ENCODE measurements at places on chromosomes 6 and 20.
A peak's percentile ranks its signal among the peaks of the same experiment; 100 is the strongest.

- no peak for DNase-seq
These were observed 102.0 kb downstream of the ANKS1A start for GRCh38 chr6:34990971-34991560.

DNA sequence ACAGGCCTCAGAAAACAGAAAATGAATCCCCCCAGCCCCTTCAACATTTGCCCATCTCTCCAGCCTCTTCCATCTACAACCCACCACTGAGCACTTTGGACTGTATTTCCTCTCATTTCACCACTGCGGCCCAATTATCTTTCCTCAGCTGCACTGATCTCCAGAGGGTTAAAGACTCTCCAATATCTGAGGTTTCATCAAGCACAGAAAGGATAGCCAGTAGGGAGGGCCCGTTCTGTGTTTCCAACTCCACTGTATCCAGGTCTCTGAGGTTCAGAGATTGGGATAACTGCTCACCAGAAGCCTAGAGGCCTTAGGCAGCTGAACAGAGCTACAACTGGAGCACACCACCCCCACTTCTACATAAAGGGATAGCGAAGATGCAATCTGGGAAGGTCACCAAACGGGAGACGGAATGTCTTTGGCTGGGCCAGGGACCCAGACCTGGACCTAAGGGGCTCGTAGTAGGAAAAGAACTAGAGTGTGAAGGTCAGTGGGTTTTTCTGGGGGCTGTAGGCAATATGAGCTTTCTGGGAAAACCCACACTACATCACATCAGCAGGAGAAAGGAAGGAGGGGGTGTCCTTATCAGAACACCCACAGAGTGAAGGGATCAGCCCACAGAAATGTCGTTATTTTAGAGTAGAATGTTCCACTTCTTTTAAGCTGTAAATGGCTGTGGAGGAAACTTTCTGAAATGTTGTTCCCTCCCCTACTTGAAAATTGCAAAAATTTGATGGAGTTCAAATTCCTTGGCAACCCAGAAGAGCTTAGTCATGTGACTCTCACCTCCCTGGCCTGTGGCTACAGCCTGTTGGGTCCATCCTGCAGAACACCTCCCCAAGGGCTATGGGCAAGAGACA lies 7.3 kb downstream of the KCNK5 start:
- no peak for DNase-seq

- DNase-seq = peak; percentile 55
These were observed 1.3 kb downstream of the MAN1A1 start for GRCh38 chr6:119348096-119348747.

DNA sequence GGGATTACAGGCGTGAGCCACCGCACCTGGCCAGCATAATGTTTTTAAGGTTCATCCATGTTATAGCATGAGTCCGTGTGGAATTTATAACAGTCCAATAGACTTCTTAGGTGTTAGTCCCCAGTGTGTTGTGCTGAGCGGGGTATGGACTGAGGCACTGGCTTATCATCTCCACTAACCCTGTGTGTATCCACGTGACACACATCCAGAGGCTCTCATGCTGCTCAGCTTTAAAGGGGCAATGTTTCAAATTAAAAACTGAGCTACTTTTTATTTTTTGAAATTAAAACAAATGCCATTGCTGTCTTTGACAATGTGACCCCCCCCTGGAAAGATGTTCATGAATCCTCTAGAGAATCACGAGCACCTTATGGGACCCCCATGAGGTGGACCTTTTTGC lies 54.3 kb upstream of the TRERF1 start:
- DNase-seq = no peak

DNA sequence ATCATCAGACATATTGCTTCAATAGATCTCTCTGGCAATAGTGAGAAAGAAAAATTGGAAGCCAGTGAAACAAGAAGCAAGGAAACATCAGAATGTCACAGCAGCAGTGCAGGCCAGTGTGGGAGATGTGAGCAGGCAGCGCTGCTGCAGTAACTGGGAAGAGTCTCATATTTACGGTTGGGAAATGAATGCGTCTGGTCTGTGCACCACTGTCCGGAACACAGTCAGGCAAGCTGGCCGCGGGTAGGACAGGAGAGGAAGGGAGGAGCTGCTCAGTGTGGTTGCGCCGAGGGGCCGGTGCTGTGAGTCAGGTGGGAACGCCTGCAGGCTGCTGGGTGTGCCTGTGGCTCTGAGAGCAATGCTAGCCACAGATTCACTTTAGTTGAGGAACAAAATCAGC lies 6.4 kb upstream of the PSMG4 start:
- DNase-seq = no peak

- DNase-seq = peak; percentile 21
These were observed 59.2 kb downstream of the TNFAIP3 start for GRCh38 chr6:137926207-137926731.

DNA sequence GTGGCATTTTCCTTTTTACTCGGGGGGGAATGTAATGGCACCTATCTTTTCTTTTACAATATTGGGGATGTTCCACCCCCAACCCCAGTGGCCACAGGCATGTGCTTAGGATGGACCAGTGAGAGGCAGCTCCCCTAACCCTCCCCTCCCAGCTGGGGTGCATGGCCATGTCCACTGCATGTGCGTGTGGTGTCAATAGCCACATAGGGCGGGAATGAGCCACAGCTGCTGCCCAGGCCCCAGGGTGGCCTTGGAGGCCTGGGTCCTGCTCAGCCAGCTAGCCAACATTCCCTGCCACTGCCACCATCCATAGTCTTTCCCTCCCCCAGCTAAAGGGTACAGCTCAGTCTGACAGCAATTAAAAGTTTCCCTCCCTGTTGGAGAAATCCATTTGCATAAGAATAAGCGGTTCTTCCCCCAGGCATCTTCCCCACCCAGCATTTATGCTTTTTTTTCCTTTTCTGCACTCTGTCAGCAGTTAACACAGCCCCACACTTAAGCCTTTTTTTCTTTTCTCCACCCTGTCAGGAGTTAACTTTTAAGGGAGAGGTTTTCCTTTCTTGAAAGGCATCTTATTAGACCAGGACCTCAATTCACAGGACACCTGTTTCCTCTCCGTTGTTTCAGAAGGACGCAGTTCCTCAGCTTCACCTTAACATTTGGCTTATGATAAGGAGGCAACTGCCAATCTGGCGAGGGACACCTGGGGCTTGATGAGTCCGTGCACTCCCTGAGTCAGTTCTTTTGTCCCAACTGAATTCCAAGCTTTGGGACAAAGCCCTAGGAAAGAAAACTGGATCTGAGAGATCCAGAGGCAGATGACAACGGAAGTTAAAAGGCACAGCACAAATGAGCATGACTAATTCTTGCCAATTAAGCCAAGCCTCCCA lies 121.4 kb downstream of the TPBG start:
- DNase-seq = no peak

- DNase-seq = no peak
These were observed 1.6 kb downstream of the ME1 start for GRCh38 chr6:83429269-83429668.

- DNase-seq = no peak
These were observed 112.7 kb downstream of the RPP40 start for GRCh38 chr6:4891141-4891540.

DNA sequence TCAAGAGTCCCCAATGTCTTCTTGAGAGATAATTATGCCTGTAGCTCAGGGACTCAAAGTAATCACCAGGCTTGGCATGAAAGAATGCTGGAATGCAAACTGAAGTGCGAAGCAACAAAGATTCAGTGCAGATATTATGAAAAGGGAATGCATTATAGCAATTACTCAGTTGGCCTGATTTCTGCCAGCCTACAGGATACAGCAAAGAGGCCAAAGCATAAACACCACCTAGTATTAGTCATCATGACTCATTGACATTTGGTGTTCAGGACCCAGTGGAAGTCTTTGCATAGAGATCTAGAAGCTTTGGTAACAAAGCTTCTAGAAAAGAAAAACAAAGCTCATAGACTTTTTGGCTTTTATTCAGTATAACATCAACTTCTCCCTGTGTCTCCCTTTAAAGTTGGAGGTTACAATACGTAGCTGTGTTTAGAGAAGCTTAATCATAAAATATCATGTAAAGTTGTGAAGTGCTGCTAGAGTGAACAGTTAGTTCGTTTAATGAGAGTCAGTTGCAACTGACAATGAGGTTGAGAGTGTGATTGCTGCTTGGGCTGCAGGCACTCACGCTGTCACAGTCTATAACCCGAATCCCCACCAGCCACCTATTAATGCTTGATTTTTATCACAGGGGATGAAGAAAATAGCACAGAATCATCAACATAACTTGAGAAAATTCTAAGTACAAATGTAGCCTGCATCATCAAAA lies 932.7 kb downstream of the TFAP2A start:
- DNase-seq = no peak

- no peak for DNase-seq
These were observed 4.4 kb downstream of the NCOA5 start for GRCh38 chr20:46085179-46085851.

- peak; percentile 26 for DNase-seq
These were observed 42.1 kb downstream of the HLA-DPB1 start for GRCh38 chr6:33117811-33118277.

GRCh38 chr6:1726341-1726768 lies 116.6 kb downstream of the FOXC1 start:
- DNase-seq = no peak

DNA sequence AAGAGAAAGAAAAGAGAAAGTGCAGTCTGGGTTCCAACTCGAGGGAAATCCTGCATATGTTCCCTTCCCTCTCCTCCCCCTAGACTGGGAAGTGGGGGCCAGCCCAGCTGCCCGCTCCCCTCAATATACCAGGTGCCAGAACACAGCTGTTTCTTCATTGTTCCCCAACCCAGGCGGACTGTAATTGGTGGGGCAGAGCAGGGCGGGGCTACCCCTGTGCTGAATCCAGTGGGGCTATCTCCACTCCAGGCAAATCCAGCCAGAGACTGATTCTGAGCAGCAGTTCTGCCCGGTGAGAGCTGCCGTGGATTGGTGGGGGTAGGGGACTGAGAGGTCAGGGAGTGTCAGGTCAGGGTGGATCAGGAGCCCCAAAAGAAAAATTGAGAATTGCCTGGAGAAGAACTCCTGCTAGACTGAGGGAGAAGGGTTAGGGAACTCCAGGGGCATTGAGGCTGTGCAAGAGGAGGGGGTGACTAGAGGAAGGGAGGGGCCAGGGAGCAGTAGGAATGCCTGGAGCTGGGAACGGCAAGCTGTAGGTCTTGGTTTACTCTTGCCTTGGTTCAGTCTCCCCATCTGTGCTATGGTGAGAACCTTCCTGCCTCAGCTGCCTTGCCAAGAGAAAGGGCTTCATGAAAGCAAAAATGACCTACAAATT lies at the start of gene MYMX:
Gene MYMX (plus strand): TSS at position 250 of the 655 bp plus-strand sequence. CDS start 546 bp downstream, outside the sequence.
- no peak for DNase-seq

DNA sequence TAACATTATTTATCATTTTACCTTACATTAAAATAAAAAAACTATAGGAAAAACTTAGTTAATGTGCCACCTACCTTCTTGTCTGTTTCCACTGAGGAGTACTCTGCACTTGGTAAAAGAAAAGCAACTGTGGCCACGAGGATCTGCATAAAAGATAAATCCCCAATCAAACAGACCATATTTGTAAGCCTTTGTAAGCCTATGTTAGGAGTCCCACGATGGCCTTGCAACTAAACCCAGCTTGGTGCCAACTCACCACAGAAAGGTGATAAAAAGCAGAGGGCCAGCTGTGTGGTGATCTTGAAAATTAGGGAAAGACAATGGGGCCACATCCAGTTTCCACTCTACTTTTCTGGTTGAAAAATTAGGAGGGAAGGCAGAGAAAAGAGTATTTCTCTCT lies 156.9 kb downstream of the INSM1 start:
- DNase-seq = no peak

- peak; percentile 81 for DNase-seq
These were observed 207.1 kb downstream of the PREX1 start for GRCh38 chr20:48620507-48621375.

DNA sequence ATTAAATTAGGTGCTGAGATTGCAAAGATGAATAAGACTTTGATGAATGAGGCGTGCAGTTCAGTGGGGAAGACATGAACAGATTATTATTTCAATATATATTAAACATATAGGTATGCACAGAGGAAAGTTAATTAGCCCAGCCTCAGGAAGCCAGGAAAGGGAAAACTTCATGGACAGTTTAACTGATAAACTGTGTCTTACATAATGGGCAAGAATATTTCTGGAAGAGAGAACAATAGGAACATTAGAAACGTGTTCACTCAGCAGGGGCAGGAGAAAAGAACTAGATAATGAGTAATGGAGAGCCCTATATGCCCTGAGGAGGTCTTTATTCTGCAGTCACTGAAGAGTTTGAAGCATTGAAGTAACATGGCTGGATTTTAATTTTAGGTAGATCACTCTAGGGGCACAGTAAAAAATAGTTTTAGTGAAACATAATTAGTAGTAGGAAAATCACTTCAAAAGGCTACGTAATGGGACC lies 23.6 kb downstream of the CEP57L1 start:
- DNase-seq = no peak

- DNase-seq = no peak
These were observed 464.1 kb downstream of the UTRN start for GRCh38 chr6:144749263-144749662.

DNA sequence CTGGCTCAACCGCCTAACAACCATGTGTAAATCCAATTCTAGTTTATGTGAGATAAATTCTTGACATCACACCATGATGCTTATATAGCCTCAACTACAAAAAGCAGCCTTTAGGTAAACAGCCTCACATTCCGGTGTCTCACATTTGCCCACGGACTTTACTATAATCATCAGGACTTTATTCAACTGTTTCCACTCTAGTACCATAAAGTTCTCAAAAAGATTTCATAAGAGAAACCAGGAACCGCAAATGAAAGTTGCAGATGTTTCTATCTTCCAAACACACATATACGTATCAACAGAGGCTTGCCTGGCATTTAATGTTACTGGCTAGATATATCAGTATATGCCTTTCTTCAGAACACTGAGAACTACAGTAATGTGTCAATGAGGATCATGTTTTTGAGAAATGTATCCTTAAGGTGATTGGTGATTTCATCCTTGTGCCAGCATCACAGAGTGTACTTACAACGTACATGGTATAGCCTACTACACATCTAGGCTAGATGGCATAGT lies 80.0 kb downstream of the EPB41L2 start:
- no peak for DNase-seq

DNA sequence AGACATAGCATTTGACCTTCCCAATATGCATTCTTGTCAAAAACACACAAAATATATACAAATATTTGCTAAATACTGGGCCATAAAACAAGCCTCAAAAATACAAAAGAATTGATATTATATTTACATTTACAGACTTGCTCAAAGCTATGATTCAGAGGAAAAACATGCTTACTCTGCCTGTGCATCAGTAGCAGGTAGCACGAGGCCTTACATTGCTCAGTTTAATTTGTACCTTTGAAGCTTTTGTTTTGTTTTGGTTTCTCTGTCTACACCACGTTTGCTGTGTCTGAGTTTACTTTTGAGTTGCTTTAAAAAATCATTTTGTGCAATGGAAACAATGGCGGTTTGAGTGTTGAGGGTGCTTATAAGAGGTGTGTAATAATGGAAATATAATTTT lies 99.3 kb downstream of the PHF3 start:
- DNase-seq = no peak

Measured in B cell (primary cell).